ENCODE measurements at places on chromosomes 6 and 20.

GRCh38 chr20:37366743-37367142 is 20.8 kb downstream of the SRC start:
- DNase-seq, result no peak

- peak; percentile 95 for DNase-seq
Observed at GRCh38 chr20:20452254-20452676, 84.4 kb downstream of the INSM1 start.

GRCh38 chr6:144675231-144675861 is 390.2 kb downstream of the UTRN start:
- peak; percentile 84 for DNase-seq

DNA sequence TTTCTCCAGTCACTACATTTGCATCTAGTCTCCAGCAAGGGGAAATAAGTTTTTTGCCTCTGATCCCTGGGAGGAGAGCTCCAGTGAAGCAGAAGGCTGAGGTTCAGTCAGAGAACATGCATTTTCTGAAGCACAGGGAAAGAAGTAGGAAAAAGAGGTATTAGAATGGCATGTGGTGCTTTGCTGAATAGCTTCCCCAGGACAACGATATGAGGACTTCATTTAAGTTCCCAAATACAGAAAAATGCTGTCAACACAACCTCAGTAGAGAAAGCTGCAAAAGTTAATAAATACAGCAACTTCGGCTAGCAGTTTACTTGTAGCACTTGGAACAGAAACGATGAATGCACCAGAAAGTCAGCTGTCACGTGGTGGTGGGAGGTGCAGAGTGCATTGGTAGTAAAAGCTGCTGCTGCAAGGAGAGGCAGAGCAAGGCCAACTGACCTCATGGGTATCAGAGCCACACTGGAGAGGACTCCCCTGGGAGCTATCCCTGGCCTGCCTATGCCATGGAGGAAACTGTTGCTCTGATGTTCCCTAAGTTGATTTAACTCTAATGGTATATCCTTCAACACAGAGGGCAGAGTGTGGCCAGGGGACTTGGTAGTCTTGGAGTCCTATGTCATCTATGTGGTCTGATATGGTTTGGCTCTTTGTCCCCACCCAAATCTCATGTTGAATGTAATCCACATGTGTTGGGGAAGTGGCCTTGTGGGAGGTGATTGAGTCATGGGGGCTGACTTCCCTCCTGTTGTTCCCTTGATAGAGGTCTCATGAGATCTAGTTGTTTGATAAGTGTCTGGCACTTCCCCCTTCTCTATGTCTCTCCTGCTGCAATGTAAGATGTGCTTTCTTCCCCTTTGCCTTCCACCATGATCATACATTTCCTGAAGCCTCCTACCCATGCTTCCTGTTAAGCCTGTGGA is 85.9 kb downstream of the ADTRP start:
- DNase-seq, result no peak

DNA sequence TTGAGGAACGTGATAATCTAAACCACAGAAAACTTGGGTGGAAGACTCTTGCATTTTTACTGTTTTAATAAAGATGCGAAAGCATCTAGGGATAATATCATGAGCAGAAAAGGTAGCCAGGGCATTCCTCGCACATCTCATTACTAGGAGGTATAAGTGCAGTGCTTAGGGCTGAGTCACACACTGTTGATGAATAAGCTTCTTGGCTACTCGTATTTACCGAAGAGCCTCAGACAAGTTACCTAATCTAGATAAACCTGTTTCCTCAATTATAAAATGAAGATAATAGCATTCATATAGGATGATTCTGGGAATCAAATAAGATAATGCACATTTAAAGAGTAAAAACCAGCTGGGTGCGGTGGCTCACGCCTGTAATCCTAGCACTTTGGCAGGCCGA is 780 bp upstream of the KIAA0319 start:
- DNase-seq, result no peak

DNA sequence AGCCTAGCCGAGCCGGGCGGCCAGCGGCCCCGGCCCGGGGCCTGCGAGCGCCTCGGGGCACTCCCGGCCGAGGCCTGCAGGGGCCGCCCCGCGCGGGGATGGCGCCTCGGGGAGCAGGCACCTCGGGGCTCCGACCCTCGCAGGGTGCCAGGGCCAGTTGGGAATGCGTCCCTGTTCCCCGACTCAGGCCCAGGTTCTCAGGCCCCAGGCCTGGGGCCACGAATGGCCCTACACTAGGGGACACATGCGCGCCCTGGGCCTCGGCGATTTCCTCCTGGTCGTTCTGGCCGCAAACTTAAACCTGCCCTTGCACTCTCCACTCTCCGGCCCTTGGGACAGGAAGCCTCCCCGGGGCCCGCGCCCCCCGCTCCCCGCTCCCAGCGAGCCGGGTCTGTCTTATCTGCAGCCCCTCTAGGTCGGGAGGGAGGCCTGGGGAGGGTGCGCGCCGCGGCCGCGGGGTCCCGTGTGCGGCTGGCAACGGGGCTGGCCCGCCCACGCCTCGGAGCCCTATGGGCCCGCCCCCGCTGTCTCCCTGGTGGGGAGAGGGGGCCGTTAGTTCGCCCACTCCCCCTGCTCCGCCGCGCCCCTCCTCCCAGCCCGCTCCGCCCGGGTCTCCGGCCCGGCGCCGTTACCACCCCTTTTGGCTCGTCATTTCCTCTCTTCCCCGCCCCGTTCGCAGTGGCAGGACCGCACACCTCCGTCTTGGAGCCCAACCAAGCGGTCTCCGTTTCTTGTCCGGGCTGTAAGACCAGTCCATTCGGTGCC is 611 bp downstream of the NFYA start:
- peak; percentile 56 for DNase-seq
